CD4-positive, alpha-beta memory T cell (primary cell): ENCODE measurements at places on chromosomes 6 and 20.

DNA sequence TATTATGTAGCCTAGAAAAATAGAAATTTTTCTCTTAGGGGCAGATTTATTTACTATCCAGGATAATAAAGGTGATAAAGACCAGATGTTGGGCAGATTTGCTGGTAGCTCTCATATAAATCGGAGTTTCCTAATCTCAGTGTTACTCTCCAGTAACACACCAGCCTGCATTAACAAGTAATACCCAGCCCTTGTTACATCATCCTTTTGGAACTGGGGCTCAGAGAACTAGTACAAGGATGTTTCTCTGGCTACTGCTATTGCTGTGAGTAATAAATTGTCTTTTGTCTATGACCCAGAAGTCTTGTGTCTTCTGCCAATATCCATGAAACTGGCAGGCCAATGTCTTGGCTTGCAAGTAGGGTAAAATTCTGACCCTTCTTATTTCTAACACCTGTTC lies 16.8 kb downstream of the TPD52L1 start:
- DNase-seq: no peak

GRCh38 chr6:144712541-144712940 lies 427.4 kb downstream of the UTRN start:
- no peak for DNase-seq

DNA sequence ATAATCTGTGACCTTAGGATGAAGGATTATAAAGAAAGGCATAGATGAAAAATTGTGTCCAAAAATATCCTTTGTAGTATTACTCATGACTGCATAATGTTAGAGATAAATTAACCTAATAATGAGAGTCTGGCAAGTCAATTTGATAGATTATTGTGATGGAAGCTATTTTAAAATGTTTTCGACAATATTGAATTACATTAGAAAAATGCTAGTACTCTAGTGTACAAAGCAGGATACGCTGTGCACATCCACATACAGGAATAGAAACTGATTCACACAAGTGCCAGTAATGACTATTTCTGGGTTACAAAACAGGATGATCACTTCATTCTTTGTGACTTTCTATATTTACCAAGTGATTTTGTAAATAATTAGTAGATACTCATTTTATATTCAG lies 3.3 kb downstream of the SLC17A2 start:
- no peak for DNase-seq

DNA sequence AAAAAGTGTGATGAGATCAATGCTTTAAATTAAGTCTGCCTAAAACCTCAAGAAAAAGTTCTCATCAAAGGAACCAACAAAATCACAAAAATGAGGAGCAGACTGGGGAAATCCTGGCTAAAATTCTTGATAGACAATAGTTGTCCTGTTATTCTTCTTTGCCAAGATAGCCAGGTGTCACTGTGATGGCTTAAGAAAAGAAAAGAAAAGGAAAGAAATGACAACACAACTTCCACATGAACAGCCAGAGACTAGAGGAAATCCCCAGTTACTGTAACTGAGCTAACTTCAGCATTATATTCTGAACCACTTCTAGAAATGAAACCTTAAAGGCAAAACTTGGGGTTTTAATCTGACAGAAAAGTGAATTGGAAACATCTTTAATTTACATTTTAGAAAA lies 129.6 kb downstream of the CD24 start:
- DNase-seq: no peak

DNA sequence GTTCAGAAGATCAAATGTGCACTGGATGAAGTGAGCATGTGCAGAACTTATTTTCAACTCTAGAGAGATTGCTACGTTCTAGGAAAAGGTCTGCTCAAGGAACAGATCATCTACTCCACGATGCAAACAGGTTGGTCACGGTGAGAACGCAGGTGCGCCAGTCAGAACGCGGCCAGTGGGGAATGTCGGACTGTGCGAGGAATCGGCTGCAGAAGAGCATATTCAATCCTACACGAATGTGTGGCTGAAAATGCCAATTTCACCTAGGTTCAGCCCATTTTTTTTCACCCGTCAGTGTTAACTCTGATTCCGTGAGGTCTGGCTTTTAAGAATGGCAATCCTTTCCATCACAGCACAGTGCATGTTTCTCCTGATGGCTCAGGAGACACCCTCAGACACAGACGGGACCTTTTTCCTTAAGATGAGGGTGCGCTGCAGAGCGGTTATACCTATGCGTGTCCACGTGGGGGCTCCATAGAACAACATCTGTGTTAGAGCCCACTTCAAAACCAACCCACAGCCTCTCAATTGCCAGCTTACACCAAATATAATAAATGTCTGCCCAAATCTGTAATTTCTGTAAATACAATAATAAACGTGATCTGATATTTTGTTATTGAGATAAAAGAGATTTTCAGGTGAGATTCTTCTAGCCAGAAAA lies 250.4 kb downstream of the FOXA2 start:
- DNase-seq: no peak

GRCh38 chr20:51346686-51347485 lies 195.6 kb downstream of the NFATC2 start:
- DNase-seq: no peak

GRCh38 chr20:21232546-21233280 lies 70.4 kb upstream of the XRN2 start:
- DNase-seq: no peak

DNA sequence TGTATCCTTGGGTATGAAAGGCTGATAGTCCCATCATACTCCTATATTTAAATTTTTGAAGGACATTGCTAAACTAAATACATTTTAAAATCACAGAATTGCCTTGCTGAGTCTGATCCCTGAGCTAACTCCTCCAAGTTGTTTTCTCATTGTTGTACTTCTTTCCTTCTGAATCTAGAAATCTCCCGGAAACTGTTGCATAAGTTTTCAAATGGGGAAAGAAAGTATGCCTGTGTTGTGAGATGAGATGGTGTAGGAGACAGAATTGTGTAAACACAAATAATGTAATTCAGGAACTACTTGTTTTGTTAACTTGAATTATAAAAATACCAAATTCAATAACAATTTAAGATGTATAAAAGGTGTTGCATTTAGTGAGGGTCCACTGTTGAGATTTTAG lies 7.3 kb downstream of the PNRC1 start:
- DNase-seq: no peak

GRCh38 chr6:138287144-138287955 lies 69.1 kb upstream of the PBOV1 start:
- peak; percentile 39 for DNase-seq

DNA sequence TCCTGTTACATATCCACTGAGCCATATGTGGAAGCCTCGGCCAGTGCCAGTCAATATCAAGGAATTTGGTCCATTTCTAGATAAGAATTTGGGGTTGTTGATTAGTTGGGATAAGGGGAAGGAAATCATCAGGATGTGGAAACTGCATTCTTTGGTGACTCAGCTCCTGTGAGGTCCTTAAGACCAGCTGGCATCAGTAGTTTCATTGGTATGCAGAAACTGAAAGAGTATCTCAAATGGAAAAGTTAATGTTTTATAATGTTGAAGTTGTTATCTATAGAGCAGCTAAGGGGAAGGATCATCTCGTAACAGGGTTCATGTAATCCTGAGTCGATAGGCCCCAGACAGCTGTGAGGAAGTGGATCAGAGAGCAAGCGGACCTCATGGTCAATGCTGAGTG lies 87.9 kb upstream of the PRND start:
- DNase-seq: no peak

DNA sequence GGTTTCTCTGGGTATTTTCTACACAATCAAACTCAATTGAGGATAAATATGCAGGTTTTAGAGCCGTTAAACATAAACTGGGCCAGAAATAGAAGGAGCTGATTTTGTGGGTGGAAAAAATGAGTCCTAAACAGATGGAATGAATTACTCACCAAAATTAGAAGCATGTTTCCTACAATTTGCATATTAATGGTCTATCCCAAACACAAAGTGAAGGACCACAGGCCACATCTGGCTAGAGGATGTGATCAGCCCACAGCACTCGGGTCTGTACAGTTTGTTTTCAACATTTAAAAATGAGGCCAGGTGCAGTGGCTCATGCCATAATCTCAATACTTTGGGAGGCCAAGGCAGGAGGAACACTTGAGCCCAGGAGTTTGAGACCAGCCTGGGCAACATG lies 296.3 kb downstream of the PREX1 start:
- no peak for DNase-seq

- peak; percentile 18 for DNase-seq
Observed at GRCh38 chr6:45436544-45437438, 59.1 kb upstream of the SUPT3H start.

DNA sequence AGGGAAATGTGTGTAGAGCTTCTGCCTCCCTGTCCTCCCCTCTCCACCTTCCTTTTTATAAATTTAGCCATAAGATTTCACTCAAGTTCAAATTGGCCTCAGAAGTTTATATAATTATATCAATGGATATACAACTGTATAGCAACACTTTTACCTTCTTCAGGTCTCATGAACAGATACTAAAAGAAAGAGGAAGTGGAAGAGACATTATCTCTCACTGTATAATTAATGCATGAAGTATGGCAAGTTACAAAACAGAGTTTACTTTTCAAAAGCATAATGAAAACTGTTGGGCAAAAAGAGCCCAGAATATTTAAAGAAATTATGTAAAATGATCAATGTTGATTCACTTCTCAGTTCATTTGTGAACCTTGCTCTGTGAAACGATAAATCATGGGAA lies 99.7 kb downstream of the PDE7B start:
- DNase-seq: no peak

- DNase-seq: no peak
Observed at GRCh38 chr6:14038467-14039437, 78.8 kb upstream of the CD83 start.

DNA sequence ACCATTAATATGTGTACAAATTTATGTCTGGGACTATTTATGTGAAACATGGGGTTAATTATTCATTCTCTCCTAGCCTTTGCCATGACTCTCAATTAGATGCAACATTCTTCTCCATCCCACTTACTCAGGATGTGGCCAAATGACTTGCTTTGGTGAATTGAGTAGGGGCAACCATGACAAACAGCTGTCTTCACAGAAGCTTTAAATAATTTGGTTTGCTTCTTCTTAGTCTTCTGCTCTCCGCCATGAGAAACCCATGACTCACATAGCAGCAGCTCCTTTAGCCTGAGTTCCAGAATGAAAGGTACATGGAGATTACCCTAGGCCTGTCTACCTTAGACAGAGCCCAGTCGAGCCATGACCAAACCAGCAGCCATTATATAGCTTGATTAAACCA lies 74.7 kb downstream of the FRK start:
- no peak for DNase-seq

- DNase-seq: no peak
Observed at GRCh38 chr6:39892490-39893129, 41.7 kb downstream of the MOCS1 start.

- no peak for DNase-seq
Observed at GRCh38 chr6:14031516-14031915, 86.1 kb upstream of the CD83 start.

GRCh38 chr20:32920066-32920465 lies 61.3 kb downstream of the EFCAB8 start:
- DNase-seq: no peak

DNA sequence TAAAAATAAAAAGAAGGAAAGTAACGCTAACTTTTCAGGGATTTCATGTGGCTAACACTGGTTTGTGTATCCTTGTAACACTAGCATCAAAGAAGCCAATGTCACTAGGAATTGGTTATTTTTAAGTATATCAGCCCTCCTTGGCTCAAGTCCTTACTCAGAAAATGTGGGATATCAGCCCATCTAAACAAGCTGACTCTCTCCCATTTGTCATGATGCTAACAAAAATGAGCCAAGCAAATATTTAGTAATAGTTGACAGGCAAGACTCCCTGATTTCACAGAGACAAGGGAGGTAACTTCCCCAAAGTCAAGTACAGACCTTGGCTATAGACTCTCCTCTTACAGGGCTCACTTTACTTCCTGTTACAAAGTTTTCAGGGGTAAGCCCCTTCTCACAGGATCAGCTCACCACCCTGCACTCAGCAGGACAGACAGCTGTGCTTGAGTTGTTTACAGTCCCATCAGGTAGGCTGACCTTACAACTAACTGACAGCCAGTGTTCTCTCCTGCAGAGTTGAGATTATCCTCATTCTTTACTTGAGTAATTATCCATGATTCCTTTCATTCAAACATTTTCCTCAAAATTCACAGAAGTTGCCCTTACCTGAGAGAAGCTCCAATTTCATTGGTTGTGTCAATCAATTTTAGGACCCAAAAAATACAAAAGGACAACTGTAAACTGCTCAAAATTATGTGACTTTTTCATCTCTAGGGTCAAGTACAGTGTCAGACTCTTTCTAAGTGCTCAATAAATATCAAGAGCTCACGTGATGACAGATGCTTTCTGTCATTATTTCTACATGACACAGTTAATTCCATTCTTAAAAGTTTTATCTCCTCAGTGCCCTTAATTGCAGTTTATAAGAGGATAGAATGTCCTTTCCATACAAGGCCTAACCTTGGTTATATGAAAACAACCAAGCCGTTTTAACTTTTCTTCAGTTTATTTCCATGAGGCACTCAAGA lies 38.1 kb upstream of the BMP5 start:
- no peak for DNase-seq

GRCh38 chr6:107550241-107550840 lies 60.4 kb downstream of the SOBP start:
- no peak for DNase-seq

GRCh38 chr6:16731478-16732051 lies 29.7 kb downstream of the ATXN1 start:
- peak; percentile 44 for DNase-seq

- no peak for DNase-seq
Observed at GRCh38 chr20:11429889-11430519, 487.7 kb upstream of the BTBD3 start.

DNA sequence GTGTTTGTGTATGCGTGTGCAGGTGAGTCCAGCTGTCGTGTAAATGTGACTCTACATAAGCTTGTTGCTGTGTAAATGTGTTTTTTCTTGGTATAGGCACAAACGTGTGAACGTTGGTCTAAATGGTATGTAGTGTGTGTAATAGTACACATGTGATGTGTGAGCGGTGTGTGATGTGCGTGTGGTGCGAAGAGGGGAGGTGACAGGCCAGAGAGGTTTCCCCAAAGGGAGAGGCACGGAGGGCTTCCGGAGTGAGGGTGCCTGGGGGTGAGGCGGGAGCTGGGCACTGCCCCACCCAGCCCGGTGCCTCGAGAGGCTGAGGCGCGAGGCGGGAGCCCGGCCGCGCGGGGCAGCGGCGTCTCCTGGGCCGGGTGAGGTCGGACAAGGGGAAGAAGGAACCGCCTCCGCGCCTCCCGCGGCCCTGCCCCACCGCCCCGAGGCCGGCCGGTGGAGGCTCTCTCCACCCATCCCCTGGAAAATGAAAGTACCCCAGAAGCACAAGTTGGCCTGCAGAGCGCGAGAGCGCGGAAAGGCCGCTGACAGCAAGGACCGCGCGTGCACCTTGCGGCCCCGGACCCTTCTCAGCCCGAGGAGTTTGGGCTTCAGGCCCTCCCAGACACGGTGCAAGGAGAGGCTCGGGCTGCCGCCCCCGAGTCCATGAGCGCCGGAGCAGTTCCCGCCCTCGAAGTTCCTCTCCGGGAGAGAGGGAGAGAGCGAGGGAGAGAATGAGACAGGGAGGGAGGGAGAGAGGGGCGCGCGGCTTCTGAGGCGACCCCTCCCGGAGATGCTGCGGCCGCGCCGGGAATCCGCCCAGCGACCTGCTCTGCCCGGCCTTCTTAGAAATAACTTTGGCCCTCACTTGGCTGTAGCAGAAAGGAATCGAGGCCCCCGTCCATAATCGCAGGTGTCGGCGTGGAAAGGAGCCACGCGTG lies 43.2 kb upstream of the OSTM1 start:
- no peak for DNase-seq

GRCh38 chr6:25199544-25199943 lies 79.6 kb upstream of the CARMIL1 start:
- DNase-seq: no peak
